ENCODE measurements at places on chromosomes 16 and 17.
A peak's percentile ranks its signal among the peaks of the same experiment; 100 is the strongest.

- no peak for DNase-seq
These were observed 3.6 kb downstream of the MAPK3 start for GRCh38 chr16:30119428-30119827.

GRCh38 chr17:42525221-42525620 is 10.8 kb upstream of the NAGLU start:
- no peak for DNase-seq

DNA sequence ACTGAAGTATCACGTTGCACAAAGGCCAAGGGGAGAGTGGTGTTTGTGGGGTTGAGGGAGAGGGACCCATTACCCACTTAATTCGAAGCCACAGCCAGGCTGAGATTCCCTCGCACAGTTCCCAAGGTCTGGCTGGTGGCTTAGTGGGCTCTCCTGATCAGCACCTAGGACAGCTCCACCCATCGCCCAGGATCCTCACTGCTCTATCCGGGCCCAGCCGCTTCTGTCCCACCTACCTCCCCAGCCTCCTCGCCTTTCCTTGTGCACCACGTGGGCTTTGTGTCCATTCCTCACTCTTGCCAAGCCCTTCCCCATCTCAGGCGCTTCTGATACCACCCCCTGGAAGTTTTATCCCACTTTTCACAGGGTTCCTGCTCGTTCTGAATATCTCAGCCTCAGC is 163.5 kb downstream of the CCT6B start:
- no peak for DNase-seq

GRCh38 chr16:53974484-53975080 is 270.6 kb downstream of the FTO start:
- peak; percentile 37 for DNase-seq

- DNase-seq, result no peak
These were observed 14.8 kb upstream of the BPTF start for GRCh38 chr17:67810464-67810863.

DNA sequence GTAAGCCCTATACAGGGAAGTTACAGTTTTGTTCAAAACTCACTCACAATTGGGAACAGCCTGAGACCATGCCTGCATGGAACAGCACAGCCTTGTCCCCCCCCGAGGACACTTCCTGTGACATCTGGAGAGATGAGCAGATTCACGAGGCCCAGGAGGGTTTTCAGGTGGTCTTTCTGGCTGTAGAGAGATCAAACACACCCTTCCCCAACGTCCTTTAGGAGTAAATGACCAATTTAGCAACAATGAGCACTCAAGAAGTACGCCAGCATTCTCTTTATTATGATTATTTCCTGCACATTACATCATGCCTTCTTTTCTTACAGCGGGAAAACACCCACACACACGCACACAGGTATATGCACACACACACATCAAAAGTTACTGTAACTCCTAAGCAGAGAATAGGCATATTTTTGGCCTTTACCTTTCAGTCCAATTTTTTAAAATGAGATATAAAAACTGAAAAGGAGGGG is 39.0 kb downstream of the ADCY9 start:
- DNase-seq, result no peak

Measured in skeletal muscle cell (primary cell).